Hematopoietic multipotent progenitor cell treated with erythropoietin and hydrocortisone succinate and interleukin-3 and kit ligand, for 4 days (in vitro differentiated cells): ENCODE measurements at places on chromosomes 7 and 10.

- no peak for DNase-seq
Measured at GRCh38 chr10:14670551-14671240, 104.0 kb downstream of the FAM107B start.

DNA sequence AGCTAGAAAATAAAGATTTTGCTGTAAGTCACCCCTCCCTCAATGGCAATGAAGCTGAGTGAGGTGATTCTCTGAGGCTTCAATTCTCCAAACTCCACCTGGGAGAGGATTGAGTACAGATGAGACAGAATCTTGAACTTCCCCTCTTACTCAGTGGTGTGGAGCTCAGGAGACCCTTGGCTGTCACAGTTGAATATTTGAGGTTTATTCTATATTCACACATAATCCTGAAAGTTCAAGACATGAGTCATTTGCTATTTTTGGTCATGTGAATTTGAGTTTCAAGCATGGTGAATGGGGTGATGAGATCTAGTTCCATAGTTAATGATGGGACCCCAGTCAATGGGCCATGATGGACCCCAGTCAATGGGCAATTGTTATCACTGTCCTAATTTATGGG, 13.9 kb upstream of the TECTB start:
- DNase-seq = no peak

DNA sequence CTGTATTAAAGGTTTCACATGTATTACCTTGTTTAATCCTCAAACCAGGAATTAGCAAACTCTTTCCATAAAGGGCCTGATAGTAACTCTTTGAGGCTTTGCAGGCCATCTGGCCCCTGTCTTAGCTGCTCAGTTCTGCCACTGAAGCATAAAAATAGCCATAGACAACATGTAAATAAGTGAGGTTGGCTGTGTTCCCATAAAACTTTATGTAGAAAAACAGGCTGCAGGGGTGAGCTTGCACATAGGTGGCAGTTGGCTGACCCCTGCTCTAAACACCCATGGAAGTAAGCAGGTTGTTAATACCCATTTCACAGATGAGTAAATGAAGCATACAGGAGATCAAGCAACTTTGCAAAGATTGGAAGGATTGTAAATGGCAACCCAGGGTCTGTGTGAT, 1279.2 kb upstream of the AUTS2 start:
- no peak for DNase-seq

- no peak for DNase-seq
Measured at GRCh38 chr10:79116368-79116767, 47.6 kb downstream of the ZMIZ1 start.

DNA sequence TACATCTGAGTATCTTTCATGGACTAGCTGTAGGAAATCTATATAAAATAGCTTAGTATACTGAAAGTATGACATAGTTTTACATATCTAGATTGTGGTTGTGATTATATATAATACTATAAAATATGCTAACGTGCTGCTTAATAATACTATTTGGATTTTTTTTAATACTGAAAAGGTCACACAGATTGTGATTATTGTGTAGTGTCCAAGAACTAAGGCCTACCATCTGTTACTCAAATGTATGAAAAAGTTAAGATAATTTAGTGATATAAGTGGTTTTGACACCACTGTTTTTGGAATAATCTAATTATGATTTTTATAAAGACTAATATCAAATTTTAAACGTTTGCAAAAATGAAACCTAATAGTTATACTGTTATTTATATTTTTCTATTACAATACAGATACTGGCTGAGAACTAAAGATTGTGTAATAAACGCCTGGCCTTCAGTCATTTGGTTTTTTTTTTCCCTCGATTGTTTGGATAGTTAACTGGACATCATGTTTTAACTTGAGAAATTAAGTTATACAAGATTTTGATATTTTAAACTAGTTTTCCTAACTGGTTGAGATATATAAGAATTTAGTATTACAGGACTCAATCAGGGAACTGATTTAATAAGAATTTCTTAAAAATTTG, 12.6 kb downstream of the PTEN start:
- no peak for DNase-seq

GRCh38 chr10:5971315-5971832, 6.0 kb downstream of the IL15RA start:
- peak; percentile 80 for DNase-seq

DNA sequence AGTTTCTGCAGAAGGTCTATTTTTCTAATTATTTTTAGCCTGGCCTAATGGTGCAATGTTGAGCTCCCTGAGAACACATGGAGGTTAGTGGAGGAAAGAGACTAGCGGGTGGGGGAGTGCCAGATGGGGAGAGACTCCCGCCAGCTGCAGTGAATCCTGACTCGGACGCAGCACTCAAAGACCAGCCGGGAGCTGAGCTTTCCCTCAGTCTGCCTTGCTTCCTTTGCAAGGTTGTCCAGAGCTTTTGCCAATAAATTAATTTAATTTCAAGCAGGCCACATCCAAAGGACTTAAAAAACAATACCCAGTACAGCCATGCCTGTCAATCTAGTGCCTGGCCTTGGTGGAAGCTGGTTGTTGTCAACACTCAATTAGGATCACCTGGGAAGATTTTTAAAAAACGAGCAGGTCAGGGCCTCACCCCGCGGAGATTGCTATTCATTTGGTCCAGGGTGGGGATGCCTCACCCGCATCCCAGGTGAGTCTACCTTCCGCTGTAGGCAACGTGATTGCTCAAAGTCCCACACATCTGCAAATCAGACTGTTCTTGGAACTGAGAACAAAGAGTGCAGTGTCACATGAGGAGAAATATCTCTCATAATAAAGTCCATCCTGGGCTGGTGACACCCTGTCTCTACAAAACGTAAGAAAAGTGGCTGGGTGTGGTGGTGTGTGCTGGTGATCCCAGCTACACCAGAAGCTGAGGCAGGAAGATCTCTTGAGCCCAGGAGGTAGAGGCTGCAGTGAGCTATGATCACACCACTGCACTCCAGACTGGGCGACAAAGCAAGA, 4.0 kb downstream of the CLRN3 start:
- no peak for DNase-seq

DNA sequence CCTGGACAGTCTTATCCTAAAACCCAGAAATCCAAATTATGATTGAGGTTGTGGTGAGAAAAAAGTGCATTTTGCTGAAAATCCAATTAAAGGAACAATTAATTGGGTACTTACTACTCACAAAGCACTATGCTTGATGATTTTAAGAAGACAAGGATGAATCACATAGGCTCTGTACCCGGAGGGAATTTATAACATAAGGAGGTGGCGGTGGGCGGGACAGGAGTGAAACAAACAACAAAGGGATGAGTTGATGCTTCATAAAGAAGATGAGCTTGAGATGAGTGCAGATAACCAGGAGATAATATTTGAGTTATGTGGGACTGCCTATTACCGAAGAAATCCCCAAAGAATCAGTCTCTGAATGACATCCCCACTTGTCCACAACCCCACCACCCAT, 171.1 kb upstream of the FZD8 start:
- no peak for DNase-seq

DNA sequence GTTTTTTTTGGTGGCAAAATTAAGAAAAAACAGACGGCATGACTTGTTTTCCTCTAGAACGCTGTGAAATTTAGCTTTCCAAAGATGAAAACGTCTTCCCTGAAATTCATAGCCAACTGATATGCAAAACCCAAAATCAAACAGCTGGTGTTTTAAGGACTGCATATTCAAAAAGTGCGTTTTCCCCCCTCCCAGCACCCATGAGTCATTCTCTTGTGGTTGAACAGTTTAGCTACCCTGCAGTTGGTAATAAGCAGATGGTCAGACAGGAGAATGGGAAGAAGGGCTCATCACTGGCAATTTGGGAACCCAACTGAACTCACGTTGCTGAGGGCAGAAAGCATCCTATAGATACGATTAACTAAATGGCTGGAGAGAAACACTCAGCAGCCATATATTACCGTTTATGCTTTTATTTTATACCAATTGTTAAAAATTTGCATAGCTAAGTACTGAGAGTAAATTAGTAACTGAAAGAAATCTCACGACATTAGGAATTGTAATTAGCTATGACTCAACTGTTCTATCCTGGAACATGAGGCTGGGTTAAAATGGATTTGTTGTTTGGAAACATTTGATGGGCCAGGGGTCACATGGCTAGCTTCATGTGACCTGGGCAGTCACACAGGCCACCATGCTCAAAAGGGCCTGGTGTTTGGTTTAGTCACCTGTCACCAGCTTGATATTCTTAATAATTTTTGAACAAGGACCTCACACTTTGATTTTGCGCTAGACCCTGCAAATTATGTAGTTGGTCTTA, 343.1 kb downstream of the PHTF2 start:
- no peak for DNase-seq

DNA sequence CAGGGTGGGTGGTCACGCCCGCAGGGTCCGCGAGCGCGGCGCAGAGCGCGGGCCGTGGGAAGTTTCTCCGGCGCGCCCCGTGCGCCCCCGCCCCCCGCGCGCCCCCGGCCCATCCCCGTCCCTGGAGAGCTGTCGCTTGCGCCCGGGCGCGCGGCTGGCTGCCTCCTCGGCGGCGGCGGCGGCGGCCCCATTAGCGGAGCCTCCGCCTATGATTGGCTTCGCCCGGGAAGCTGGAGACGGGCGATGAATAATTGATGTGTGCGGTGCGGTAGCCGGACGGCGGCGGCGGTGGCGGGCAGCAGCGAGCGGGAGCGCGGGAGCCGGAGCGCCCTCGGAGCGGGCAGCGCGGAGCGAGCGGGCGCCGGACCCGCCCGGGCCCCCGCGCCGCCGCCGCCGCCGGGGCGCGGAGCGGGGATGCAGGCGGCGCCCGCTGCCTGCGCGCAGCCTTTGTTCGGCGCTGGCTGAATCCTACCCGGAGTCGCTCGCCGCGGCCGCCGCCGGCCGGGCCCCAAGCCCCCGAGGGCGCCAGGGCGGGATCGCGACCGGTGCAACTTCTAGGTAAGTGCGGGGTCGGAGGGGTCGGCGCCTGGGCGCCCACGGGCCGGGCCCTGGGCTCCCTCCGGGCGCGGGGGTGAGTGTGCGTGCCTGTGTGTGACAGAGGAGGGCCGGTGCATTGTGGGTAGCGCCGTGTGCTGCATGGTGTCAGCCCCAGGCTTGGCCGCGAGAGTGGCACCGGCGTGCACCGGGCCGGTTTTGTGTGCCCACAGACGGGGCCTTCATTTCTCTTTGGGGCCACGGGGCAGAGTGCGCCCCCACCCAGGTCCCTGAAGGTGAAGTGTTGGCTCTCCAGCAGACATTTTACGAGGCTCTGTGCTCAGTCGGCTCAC, 103.8 kb upstream of the PPIF start:
- peak; percentile 52 for DNase-seq

DNA sequence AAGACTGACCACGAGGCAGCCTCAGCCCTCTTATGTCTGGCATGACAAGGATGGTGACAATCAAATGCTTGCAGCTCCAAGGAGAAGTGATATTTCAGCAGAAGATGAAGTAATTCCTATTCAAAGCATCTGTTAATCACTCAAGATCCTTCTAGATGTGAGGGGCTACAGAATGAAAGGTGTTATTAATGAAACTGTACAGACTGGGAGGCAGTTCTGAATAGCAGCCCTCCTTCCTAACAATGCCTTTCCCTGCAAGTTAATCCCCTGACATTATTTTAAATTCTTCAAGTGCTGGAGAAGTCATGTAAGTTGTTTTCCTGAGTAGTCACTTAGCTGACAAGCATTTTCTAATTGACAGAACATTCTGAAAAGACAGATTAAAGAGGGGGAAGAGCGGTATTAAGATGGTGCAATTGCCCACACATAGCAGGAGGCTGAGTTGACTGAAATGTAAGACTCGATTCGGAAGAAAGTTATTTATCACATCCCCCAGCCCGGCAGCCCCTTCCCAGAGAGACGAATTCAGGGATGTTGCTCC, 300.8 kb downstream of the GRID1 start:
- no peak for DNase-seq

DNA sequence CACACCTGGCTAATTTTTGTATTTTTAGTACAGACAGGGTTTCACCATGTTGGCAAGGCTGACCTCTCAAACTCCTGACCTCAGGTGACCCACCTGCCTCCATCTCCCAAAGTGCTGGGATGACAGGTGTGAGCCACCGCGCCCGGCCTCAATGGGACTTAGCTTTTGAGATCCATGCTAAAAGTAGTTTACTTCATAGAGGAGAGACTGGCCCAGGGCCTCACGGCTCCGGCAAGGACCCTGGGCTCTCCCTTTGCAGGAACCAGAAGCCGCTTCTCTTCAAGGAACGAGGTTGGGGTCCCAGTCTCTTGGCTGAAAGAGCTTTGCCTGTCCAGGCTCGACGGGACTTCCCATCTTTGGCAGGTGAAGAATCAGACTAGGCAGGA, 30.1 kb upstream of the DNAAF5 start:
- DNase-seq = no peak

GRCh38 chr7:69645683-69646082, 47.4 kb downstream of the AUTS2 start:
- no peak for DNase-seq

DNA sequence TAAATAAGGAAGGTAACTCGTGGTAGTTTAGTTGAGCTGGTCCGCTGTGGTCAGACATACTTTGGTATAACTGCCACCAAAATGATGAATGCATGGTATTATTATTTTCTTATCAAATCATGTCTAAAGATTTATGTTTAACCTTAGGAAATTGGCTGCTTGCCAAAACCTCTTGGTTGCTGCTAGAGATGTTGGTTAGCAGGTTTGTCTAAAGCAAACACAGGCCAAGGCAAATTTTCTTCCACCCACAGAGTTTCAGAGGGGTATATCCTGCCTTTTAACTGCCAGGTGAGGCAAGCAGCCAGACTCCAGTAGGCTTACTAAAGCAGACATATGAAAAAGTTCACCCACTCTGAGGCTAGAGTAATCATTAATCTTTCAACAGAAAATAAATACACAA, 101.4 kb downstream of the SEMA3E start:
- peak; percentile 12 for DNase-seq

- no peak for DNase-seq
Measured at GRCh38 chr7:55441002-55441401, 75.9 kb downstream of the LANCL2 start.

- no peak for DNase-seq
Measured at GRCh38 chr10:123472606-123473005, 193.5 kb upstream of the GPR26 start.

DNA sequence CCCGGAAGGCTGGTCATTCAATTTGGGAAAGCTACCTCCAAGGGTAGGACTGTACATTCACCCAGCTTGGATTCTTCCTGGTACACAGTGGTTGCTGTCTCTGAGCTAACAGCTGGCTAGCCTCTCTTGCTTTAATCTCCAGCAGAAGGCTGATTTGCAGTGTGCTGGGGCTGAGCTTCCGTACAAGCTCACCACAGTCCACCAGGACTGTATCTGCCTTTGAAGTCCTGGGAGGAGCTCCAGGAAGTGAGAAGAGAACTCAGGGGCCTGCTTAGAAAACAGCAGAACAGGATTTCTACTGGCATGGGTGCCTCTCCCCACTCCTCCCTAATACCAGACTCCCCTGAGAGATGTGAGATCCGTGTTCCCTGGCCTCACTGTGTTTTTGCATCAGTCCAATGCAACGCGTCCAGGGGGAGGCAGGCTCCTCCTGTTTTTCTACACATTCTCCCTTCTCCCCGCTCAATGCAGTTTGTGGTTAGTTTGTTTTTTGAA, 6.6 kb downstream of the AFAP1L2 start:
- DNase-seq = peak; percentile 15

DNA sequence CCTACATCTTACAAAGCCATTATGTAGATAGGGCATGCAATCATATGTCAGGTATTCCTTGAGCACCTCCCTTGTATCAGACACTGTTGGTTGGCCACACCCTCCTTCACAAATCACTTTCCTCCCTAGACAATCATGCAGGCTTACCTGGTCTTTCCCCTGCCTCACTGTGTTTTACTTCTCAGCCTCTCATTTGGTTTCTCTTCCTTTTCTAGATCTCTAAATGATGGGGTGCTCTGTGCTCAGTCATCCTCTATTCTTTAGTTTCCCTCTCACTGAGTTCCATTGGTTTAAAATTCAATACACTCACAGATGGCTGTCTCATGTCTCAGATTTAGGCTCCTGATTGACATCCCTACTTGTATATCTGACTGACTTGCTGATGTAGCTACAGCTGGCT, 31.4 kb downstream of the ANK3 start:
- no peak for DNase-seq
